CD4-positive, alpha-beta memory T cell (primary cell): ENCODE measurements at places on chromosomes 11 and 22. TPM values are rescaled to one million over a fixed set of nuclear protein-coding genes. Genes with fewer than 3 reads are reported as not detected.

The CHRDL2 gene
- total RNA-seq = not detected

The MIAT gene
- total RNA-seq = 260 TPM

The C1QTNF5 gene
- not detected for total RNA-seq

The USP28 gene
- total RNA-seq = 17.3 TPM

The ANKK1 gene
- total RNA-seq = 3.8 TPM

The USH1C gene
- total RNA-seq = not detected

The OR8G5 gene
- not detected for total RNA-seq

The MEI1 gene
- 79.2 TPM for total RNA-seq

The TSSK2 gene
- total RNA-seq = not detected

The SMTNL1 gene
- total RNA-seq = not detected

The ARAP1 gene
- 157 TPM for total RNA-seq

The SAAL1 gene
- total RNA-seq = 18.4 TPM

The MMP13 gene
- not detected for total RNA-seq

The SMC1B gene
- total RNA-seq = not detected

The GSTT2 gene
- total RNA-seq = not detected

The OR9G1 gene
- not detected for total RNA-seq

The KRTAP5-3 gene
- not detected for total RNA-seq

The CADM1 gene
- total RNA-seq = 5.6 TPM
